ENCODE measurements at places on chromosomes 6 and 20. TPM values are rescaled to one million over a fixed set of nuclear protein-coding genes. Genes with fewer than 3 reads are reported as not detected.

LIME1 gene
- total RNA-seq: 3.9 TPM

METTL24 gene
- 6.6 TPM for total RNA-seq

EPPIN gene
- total RNA-seq: not detected

PDE10A gene
- 13.8 TPM for total RNA-seq

WFDC5 gene
- total RNA-seq: not detected

HEBP2 gene
- total RNA-seq: 18.6 TPM

Data from mesangial cell (primary cell).